ENCODE measurements at places on chromosomes 6 and 20.

- DNase-seq: peak; percentile 7
These were observed 100.1 kb upstream of the AGPAT4 start for GRCh38 chr6:161373905-161374451.

- DNase-seq: no peak
These were observed 63.7 kb upstream of the CD2AP start for GRCh38 chr6:47413752-47414422.

DNA sequence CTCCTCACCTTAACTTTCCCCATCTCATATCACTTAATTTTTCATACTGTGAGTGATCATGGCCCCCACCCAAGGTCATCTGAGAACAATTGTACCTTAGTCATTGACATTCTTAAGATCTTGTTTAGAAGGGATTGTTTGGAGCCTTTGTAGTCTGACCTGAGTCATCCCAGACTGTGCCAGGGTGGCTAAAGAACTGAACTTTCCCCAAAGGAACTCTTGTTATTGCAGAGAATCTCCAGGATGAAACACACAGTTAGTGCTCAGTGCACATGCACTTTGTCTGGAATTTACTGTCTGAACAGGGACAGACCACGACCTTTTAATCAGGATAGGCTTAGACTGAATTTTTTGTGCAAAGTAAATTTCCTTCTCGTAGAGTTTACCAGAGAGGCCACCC lies 112.6 kb upstream of the CCN2 start:
- DNase-seq: no peak

DNA sequence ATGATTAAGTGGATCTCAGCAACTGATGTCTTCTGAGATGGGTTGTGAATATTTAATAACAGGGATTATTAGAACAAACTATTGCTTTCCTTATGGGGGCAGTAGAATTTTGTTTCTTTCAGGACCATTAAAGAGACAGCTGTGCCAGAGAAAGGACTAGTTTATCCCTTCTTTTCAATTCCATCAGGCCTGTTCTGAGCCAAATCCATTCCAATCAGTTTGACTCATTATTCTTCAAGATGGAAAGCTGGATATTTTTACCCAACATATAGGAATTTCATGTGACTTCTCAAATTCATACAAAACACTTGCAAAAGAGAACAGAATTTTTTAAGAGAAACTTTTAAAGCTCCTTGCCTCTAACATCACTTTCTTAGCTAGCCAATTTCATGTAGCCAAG lies 722.0 kb upstream of the FLRT3 start:
- no peak for DNase-seq

DNA sequence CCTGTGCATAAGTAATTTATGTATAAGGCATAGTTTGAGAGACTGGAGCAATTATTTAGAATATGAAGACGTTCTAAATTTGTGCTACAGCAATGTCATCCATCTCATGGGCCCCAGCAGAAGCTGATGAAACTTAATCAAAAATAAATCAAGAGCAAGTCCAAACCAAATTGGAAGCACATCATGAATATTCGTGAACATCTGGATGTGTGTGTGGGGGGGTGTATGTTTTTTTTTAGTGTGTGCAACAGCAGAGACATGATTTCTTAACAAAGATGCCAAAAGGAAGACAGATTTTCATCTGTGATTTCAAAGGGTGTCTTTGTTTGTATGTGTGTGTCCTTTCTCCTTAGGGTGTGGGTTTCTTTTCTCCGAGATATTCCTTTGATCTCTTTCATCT lies 58.9 kb downstream of the SASH1 start:
- DNase-seq: no peak

DNA sequence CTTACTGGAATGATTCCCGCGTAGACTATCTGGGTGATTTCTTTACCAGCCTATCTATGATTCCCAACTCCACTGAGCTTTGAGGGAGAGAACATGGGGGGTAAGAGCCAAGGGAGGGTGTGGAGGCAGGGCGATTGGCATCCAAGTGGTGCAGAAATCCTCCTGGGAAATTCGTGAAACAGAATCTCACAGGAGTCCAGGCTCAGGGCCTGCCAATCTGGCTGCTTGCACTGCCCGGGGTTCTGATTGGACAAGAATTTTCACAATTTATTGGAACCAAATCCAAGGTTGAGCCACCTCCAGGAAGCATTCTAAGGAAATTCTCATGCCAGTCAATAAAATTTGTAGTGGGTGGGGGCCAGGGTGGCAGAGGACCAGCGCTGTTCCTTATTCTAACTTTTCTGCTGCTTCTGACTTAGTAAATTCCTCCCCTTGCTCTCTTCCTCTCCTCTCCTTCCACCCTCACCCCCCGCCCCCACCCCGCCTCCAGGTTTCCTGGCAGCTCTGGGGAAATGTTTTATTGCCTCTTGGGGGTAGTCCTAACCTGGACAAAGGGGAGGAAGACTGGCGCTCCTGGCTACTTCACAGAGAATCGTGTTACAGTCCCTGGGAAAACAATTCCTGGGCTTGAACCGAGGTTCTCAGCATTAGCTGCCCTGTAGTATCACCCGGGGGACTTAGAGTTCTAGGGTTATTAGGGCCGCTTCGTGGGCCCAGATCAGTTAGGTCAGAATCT lies 3.1 kb downstream of the BMP6 start:
- no peak for DNase-seq

GRCh38 chr20:37256286-37256685 lies 5.3 kb downstream of the GHRH start:
- DNase-seq: no peak

DNA sequence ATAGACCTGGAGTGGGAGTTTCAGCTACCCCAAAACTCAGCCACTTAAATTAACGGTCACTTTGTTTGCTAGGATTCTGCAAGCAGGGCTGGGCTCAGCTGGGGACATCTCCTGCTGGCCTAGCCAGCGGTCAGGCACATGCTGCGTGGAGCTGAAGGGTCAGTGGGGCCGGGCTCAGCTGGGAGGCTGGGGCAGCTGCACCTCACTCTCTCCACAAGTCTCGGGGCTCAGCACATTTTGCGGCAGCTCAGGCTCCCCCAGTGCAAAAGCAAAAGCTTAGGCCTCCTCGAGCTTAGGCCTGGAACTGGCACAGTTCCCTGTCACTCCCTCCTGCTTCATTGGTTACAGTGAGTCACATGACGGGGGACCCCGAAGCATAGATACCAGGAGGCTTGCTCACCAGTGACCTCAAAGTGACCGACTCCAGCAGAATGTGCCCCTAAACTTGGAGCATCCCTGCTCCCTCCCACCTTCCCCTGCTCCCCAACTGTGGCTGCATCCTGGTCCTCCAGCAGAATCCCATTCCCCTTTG lies 80.6 kb upstream of the CST7 start:
- no peak for DNase-seq

DNA sequence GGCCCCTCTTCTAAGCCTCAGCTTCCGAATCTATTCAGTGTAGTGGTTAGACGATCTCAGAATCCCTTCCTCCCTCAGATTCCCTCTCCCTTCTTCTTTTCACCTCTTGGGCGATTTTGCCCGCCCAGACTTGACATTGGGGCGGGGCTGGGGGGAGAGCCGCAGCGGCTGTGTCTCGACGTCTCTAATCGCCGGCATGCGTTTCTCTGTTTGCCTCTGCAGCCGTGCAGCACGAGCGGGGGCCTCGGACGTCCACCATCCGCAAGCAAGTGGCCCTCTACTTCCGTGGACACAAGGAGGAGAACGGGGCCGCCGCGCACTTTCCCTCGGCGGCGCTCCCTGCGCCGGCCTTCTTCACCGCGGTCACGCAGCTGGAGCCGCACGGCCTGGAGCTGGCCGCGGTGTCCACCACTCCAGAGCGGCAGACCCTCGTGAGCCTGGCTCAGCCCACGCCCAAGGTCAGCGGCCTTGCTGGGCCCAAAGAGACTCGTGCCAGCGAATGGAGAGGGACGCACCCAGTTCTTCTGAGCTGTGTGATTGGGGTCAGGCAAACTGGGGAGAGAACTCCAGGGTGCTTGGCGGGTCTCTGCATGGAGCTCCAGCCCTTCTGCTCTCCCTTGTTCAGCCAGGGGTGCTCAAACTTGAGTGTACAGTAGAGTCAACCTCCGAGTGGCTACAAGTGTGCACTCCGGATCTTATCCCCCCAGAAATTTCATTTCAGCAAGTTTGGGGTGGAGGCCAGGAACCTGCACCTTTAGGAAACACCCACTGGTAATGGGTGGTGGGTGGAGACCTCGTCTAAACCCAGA lies 10.7 kb downstream of the NR2E1 start:
- DNase-seq: no peak

DNA sequence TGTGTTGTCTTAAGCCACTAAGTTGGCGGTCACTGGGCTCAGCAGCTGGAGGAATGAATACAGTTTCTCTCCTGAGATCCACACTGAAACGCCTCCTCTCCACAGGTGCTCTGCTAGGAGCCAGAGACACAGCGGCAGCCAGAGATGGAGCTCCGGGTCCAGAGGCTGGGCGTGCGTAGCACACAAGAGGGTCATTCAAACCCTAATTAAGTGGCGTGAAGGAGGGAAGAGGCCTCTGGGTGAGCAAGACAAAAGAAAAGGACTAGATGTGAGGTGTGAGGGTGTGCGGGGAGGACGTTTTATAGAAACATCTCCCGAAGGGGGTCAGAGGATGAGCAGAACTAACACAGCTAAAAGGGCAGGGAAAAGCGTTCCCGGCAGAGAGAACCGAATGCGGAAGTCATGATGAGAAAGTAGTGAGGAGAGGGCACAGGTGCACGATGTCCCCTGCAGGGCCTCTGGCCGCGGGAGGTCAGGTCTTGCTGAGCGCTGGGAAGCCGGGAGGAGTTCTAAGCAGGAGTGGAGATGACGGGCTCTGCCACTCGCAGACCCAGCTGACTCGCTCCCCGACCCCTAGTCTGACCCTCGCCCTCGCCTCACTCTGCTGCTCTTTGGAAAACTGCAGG lies 54.4 kb downstream of the BMP7 start:
- DNase-seq: no peak

DNA sequence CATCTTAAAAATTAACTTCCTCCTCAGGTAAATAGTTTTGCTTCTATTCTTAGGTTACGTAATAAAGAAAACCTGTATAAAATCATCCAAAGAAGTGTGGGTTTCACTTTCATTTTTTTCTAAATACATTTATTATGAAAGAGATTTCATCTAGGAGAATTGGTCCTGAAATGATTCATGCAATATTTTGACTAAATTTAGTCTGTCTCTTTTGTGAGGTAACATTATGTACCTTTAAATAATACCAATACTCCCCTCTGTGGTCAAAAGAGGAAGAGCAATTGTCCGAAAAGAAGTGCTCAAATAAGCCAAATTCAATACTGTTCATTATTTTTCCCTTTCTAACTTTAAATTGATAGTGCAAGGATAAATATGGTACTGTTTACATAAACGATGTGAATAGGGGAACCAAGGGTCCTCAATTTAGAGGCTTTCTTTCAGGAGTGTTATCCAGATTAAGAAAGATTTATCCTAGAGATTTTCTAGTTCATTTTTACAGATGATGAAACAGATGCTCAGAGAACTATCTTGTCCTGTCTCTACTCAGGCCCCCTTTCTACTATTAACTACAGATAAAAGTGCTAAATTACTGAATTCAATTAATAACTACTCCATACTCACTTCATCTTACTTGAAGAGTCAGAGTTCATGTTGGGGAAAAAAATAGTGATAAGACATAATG lies 26.2 kb downstream of the CYP39A1 start:
- no peak for DNase-seq

DNA sequence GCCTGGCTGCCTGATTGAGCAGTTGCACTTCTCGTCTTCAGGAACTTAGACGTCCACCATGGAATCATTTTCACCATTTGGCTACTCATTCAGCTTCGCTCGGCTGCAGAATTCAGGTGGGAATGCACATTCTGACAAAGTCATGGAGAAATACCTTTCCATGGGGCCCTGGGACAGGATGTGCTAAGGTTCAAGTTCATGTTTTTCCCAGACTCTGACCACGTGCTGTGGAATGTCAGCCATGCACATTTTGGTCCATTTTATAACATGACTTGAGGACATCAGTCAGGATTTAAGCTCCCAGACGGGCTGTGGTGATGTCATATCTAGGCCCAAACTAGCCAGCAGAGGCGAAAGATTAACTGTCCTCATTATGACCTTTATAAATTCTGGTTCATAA lies 205.3 kb downstream of the TBXT start:
- DNase-seq: no peak

DNA sequence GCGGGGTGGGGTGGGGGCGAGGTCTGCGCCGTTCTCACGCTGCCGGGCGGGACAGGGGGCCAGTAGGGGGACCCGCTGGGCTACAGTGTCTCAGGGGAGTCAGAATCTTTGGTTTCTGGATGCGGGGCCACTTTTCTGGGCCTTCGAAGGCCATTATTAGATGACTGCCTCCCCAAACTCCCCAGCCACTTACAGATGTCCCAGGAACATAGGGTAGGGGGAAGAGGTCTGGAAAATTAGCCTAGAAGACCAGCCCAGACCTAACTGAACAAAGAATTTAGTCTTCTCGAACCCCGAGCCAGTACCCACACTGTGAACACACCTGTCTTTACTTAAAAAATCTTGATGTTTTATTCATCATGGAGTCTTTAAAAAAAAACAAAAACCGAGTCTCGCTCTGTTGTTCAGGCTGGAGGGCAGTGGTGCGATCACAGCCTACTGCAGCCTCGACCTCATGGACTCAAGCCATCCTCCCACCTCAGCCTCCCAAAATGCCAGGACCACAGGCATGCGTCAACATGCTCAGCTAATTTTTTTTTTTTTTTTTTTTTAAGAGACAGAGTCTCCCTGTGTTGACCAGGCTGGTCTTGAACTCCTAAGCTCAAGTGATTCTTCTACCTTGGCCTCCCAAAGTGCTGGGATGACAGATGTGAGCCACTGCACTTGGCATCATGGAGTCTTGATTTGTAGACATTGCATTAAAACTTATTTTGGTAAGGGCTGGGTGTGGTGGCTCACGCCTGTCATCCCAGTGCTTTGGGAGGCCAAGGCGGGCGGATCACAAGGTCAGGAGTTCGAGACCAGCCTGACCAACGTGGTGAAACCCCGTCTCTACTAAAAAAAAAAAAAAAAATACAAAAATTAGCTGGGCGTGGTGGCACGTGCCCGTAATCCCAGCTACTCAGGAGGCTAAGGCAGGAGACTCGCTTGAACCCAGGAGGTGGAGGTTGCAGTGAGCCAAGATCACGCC lies 3.3 kb upstream of the SLC29A1 start:
- DNase-seq: no peak

- no peak for DNase-seq
These were observed 2.4 kb upstream of the KIAA1755 start for GRCh38 chr20:38262931-38263330.

DNA sequence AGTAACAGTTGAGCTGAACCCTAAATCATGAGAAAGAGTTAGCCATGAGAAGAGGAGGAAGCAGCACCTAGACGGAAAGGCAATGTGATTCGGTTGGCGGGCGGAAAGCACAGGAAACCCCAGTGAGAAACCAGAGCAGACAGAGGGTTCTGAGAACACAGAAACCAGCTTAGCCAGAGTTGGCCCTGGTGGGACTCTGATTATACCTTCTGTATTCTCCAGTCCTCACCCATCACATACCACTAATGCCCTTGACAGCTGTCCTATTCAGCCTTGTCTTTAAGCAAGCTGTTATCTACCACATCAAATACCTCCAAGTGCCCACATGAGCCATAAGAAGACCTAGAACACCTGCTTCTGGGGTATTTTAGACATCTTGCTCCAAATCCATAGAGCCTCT lies 58.9 kb upstream of the LRRC1 start:
- no peak for DNase-seq

GRCh38 chr6:85347812-85348211 lies 102.1 kb upstream of the NT5E start:
- DNase-seq: no peak

GRCh38 chr6:170112583-170112860 lies 178.4 kb downstream of the DLL1 start:
- no peak for DNase-seq

GRCh38 chr20:34311118-34312023 lies 8.2 kb upstream of the AHCY start:
- no peak for DNase-seq
